ENCODE measurements at places on chromosomes 13 and 19.

GRCh38 chr13:89577301-89577700 lies 1770.2 kb upstream of the MIR17HG start:
- ATAC-seq: no peak

- ATAC-seq: no peak
Measured at GRCh38 chr19:47264629-47265028, 8.3 kb downstream of the CCDC9 start.

- ATAC-seq: peak; percentile 49
Measured at GRCh38 chr19:50921426-50922316, 10.5 kb upstream of the KLK4 start.

DNA sequence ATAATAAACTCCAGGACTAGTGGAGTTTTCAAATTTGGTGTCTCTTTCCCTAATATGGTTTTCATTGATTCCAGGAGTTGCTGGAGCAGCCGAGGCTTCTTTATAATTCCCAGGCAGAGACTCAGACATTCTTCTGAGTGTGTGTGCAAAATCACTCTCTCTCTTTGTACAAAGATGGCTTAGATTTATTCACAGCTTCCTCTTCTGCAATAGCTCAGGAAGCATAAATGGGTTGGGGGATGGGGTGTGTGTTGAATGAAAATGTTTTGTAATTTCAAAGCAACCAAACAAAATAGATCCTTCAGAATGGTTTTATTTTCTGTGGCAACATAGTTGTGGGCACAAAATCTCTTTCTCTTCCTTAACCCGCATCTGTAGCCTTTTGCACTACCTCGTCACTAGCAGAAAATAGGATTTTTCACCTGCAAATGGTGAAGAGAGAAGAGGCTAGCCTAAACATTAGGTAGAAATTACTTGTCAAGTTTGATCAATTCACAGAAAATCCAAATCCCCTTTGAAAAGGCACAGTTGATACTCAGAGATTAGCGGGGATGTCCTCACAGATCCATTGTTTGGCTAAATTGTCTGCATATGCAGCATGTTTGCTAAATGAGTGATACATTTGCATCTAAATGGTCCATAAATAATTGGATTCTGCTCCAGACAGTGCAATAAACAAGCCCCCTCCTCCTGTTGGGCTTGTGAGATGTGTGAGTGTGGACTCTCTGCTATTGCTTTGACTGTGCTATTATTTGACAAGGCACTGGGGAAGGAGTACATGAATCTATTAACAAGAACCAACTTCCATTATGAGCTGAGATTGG lies 66.7 kb downstream of the CBY2 start:
- ATAC-seq: no peak

DNA sequence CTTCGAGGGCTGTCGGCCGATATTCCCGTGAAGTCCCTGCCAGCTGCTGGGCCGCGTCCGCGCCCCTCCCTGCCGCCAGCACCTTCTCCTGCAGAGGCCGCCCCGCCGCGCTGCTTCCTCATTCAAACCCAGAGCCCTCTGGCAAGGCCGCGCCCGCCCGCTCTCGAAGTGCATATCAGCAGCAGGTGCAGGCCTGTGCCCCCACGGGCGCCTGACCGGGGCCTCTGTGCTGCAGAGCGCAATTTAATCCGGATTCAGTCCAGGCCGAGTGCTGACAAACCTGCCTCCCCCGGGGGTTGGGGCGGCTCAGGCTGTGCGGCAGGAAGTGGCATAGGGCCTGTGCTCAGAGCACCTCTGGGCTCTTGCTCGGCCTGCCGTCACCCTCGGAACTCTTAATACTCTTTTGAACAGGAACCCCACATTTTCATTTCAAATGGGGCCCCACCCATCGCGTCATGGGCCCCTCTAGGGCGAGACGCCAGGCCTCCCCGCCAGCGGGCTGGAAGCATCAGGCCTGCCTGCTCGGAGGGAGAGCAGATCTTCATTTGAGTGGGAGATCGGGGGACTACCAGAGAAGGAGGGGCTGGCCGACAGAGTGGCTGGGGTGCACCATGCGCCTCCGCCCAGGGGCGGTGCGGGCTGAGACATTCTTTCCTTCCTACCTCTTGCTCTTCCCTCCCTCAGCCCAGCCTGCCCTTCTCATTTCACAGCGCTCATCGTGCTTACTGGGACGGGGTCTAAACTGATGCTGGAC lies 125.7 kb downstream of the TNFRSF19 start:
- ATAC-seq: peak; percentile 97

- no peak for ATAC-seq
Measured at GRCh38 chr19:48630296-48631063, 6.7 kb downstream of the DBP start.

- ATAC-seq: peak; percentile 34
Measured at GRCh38 chr19:47754206-47755064, 9.1 kb downstream of the NOP53 start.

GRCh38 chr13:20035130-20035529 lies 76.6 kb downstream of the ZMYM2 start:
- ATAC-seq: no peak

GRCh38 chr13:112186091-112186490 lies 119.1 kb downstream of the SOX1 start:
- no peak for ATAC-seq

- ATAC-seq: no peak
Measured at GRCh38 chr13:48906200-48906599, 69.5 kb upstream of the FNDC3A start.

- peak; percentile 87 for ATAC-seq
Measured at GRCh38 chr19:50341091-50341564, 12.0 kb upstream of the KCNC3 start.

DNA sequence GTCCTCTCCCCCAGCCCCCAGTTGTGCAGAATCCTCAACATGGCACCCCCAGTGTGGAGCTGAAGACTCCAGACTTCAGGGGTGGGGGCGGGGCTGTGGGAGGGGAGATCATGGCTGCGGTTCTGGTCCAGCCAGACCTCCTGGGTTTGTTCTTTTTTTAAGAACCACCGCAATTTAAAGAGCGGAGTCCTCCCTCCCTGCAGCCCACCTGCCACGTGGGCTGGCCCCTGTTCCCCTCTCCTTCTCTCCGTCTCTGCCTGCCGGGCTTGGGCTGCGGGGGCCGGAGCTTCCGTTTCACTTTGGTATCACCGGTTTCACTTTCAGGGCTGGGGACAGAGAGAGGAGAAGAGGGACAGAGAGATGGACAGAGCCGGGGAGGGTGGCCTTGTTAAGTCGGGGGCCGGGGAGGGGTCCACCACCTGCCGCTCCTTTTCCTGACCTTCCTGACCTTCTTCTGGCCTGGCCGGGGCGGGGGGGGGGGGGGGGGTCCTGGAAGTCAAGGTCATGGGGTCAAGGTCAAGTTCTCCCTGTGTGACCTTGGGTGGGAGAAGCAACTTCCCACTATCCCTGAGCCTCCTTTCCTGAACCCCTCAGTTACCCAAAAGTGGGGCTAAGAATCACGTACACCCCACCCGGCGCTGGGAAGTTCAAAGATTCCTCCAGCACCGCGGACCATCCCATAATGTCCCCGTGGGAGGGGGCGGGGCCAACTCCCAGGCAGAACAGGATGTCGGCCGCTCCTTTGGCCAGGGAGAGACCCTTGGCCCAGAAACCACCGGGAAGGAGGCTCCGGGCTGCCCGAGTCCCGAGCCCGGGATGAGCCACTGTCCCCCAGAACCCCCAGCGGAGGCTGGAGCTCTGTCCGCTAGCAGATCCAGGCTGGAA lies 11.3 kb upstream of the ZBTB7A start:
- peak; percentile 85 for ATAC-seq

DNA sequence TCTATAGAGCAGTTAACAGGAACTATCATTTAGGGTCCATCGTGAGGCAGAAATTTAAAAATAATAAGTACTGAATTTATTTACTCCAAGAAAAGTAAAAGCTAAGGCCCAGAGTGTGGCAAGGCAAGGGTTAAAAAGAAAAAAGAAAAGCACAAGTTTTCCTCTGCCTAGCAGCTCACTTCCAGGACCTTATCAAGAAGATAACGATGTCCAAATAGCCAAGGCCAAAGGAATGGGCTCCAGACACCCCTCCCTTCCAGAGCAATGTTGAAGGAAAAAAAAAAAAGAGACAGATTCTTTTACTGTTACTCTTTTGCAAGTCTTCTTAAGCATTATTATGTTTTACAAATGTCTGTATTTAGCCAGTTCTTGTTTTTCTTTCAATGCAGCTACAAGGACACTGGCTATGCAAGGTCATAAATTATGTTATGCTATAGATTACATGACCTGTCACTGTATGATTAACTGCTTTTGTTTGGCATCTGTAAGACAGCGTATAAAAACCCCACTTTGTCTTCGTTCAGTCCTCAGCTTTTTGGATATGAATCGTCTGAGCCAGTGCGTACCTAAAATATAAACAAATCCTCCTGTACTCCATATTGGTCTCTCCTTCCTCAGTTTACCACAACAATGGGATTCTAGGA lies 2.9 kb upstream of the ZNF700 start:
- no peak for ATAC-seq

GRCh38 chr19:7933411-7933810 lies 7.5 kb upstream of the CTXN1 start:
- no peak for ATAC-seq

DNA sequence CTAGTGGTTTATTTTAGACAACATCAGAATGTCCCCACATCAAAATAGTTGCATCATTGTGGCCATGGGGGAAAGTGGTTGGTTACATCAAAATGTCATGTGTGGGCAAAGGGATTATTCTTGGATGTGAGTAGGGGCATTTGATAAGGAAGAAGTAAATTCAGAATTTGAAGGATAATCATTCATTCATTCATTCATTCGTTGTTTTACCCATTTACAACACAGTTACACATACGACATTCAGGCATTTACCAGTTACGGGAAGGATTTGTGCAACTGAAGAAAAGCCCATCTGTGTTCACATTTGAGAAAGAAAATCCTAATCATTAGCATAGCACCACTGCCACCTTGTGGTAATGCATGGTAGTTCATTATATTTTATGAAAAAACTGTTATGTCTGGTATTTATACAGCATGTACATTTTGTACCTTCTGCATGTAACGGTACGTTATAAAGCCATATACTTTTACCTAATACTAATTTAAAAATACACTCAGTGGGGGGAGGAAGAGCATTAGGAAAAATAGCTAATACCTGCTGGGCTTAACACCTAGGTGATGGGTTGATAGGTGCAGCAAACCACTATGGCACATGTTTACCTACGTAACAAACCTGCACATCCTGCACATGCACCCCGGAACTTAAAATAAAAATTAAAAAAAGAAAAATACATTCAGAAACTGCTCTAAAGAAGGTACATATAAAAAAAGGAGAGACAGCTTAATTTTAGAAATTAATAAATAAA lies 62.1 kb downstream of the DGKH start:
- ATAC-seq: no peak

- ATAC-seq: no peak
Measured at GRCh38 chr13:98529171-98529570, 47.7 kb downstream of the STK24 start.

DNA sequence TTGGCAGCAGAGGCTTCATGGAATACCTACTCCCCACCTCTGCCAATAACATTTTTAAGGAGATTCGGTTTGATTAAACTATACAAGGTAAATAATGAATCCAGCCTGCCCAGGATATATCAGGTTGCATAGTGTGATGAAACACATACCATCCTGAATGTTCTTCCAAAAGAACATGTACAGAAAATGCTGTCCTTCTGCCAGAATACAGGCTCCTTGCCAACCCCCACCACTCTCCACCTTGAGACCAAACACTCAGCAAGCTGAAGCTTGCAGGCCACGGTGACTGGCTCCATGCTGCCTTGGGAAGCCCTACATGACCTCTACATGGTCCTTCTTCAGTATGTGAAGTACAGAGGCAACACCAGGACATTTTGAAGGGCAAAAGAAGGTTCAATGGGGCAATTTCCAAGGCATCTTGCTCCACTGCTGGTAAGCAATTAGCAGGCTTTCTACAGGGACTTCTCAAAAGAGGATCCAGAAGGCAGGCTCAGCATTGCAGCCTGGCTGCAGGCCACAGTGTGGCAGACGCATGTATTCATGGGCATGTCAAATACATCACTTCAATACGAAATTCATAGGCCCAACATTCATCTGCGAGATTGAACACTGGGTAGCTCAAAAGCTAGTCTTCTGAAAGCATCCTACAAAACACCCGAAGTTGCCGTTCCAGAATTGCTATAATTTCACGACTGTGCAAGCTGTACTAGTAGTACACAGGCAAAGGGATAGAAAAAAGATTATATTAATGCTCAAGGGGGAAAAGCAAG lies 62.4 kb upstream of the SERP2 start:
- ATAC-seq: no peak

GRCh38 chr13:99269627-99270241 lies 11.6 kb upstream of the GPR18 start:
- peak; percentile 79 for ATAC-seq

DNA sequence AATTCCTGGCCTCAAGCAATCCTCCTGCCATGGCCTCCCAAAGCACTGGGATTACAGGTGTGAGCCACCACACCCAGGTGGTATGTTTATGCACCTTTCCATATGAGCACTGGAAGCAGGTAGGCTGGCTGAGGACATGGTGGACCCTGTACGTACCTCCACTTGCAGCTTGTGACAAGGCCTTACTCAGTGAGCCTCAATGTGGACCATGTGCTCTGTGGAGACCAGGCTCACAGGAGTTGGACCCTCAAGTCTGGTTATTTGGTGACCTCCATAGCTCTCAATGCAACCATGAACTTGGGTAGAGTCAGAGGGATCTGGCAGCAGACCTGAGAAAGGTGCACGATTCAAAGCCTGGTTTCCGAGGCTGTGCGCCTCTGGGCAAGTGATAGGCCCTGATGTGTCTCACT lies 5.5 kb downstream of the ACP4 start:
- no peak for ATAC-seq

GRCh38 chr19:19214892-19215291 lies 3.1 kb downstream of the NCAN start:
- ATAC-seq: no peak

GRCh38 chr19:55508120-55508519 lies 19.9 kb downstream of the SSC5D start:
- no peak for ATAC-seq

- ATAC-seq: no peak
Measured at GRCh38 chr13:108037348-108037747, 178.0 kb downstream of the LIG4 start.

DNA sequence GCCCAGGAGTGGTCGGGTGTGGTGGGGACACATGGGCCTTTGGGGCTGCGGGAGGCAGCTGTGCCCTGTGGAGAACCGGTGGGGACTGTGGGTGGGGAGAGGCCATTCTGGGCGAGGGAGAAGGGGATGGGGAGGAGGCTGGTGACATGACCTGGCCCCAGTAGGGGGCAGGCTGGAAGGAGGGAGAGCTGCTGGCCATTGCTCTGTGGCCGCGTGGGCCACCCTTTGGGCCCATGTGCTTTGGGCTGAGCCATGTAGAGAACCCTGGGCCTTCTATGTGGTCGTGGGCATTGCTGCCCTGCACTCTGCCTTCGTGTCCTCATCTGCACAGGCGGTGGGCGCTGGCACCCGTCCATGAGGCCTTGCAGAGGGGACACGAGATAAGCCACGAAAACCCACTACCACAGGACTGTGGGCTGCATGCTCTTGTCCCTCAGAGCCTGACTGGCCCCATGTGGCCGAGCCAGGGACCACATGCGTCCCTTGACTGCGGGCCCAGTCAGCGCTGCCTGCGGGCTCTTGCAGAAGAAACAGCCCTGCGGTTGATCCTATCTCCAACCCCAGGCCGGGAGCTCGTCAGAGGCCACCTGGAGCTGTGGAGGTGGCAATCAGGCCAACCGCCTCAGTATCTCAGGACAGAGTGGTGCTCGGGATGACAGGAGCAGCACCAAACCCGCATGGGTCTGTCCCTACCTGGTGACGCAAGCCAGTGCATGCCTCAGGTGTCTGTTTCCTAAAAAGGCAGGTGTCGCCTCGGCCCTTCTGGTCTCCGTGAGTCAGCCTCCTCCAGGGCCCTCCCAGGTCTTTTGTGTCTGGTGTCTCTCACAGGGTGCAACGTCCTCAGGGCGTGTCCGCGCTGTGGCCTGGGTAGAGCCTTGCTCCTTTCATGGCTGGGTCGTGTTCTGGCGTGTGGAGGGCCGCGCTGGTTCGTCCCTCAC lies 14.3 kb downstream of the FZR1 start:
- no peak for ATAC-seq

- ATAC-seq: peak; percentile 64
Measured at GRCh38 chr19:4524808-4525562, 6.7 kb upstream of the PLIN4 start.

All from stimulated activated memory B cell treated with anti-CD40 and anti-IgM and Interleukin-4, amounts not matched to agents 10 μg/mL and 1 μg/mL and 100 μg/mL, for 72 hours (primary cell).